EH (cell line): ENCODE measurements at places on chromosomes 5 and 9.

- no peak for DNase-seq
Measured at GRCh38 chr5:124330595-124331220, 415.7 kb downstream of the ZNF608 start.

DNA sequence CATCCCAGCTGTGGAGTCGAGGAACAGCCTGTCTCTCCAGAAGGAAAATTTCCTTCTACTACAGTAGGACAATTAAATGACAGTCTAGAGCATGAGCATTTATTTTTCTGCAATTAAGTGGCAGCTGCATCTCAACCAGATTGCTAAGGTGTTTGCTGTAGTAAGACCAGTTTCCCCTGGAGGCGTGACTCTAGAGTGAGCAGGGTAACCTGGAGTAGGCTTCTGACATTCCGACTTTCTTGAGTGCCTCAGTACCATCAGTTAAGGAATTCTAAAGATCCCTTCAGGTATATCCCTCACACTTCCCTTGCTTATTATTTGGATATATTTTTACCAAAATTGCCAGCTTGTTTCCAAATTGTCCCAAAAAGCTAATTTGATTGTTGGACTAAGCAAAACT lies 59.2 kb upstream of the IRX2 start:
- DNase-seq: no peak

- no peak for DNase-seq
Measured at GRCh38 chr9:14906644-14907359, 3.4 kb downstream of the FREM1 start.

GRCh38 chr5:154237376-154237743 lies 46.8 kb downstream of the GALNT10 start:
- no peak for DNase-seq

DNA sequence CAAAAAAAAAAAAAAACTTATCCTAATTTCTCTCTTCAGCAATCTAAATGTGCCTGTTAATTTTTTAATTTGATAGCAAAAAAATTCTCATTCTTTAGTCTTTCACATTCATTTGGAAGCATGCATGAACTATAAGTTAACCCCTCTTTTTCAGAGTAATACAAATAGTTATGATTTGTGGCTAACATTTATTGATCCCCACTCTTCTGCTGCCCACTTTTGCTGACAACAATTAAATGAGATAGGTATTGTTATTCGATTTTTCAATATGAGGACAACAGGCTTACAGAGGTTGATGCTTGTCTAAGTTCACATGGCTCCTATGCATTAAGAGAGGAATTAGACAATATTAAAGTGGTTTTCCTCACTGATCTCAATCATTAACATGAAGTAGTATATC lies 2.9 kb upstream of the NR3C1 start:
- DNase-seq: no peak

- DNase-seq: peak; percentile 50
Measured at GRCh38 chr9:113503613-113504211, 40.2 kb downstream of the RGS3 start.

GRCh38 chr9:130429831-130430230 lies 14.9 kb upstream of the ASS1 start:
- DNase-seq: no peak

DNA sequence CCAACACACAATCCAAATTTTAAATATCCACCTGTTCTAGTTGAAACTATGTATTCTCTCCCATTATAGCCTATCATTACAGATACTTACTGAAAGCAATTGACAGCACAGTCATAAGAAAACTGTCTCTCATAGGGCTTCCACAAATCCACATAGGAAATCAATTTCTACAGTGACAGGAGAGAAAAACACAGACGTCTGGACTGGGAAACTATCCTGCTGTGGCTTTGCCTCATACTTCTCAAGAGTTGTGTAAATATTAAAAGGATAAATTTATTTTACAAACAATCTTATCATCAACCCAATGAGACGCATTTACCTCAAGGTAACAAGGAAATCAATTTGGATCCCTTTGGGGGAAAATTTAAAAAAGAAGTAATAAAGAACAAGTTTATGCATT lies 517.5 kb downstream of the EFNA5 start:
- DNase-seq: no peak

GRCh38 chr5:149895416-149896345 lies 48.9 kb downstream of the PDE6A start:
- DNase-seq: peak; percentile 28

- DNase-seq: no peak
Measured at GRCh38 chr9:88577256-88578120, 42.5 kb downstream of the NXNL2 start.

DNA sequence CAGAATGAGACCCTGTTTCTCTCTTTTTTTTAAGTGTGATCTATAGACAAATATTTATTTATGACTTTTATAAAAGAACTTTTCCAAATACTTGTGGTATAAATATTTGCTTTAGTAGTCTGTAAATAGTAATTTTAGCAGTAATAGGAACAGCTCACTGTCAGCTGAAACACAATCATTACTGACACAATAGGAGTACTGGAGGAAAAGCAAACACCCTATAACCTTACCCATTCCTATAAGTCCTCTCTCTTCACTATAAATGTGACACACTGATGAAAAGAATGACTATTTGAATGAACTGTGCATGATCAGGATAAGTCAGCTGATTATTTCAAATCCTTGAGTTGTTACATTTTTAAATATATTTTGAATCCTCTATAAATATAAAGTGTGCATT lies 72.4 kb downstream of the CDH12 start:
- no peak for DNase-seq

DNA sequence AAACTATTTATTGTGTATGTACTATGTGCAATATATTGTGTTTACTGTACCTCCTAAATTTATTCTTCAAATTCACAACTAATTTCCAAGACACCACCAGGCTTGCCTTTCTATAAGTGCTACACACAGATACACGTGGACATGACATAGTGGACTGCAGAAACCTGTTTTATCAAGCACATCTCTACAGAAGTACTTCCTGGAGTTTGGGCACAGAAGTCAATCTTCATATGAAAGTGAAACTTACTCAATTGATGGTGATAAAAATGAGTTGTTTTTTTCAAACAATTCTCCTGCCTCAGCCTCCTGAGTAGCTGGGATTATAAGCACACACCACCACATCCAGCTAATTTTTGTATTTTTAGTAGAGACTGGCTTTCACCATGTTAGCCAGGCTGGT lies 57.6 kb downstream of the NLN start:
- DNase-seq: no peak

DNA sequence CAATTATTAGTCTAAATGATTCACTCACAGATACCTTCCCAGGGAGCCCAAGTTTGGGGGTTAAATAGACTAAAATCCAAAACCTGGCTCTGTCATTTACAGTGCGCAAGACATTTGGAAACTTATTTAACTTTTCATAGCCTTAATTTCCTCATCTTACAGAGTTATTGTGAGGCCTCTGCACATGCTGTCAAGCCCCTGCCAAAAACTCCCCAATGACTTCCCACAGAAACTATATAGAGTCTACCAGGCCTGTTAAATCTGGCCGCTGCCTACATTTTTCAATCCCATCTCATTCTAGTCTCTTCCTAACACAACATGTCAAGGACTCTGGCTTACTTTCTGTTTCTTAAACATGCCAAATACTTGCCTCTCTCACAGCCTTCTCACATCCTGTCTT lies 412.5 kb downstream of the ELAVL2 start:
- no peak for DNase-seq

- DNase-seq: peak; percentile 84
Measured at GRCh38 chr9:37415011-37415719, 7.3 kb upstream of the GRHPR start.

- DNase-seq: no peak
Measured at GRCh38 chr5:168408561-168409305, 77.5 kb upstream of the RARS1 start.

DNA sequence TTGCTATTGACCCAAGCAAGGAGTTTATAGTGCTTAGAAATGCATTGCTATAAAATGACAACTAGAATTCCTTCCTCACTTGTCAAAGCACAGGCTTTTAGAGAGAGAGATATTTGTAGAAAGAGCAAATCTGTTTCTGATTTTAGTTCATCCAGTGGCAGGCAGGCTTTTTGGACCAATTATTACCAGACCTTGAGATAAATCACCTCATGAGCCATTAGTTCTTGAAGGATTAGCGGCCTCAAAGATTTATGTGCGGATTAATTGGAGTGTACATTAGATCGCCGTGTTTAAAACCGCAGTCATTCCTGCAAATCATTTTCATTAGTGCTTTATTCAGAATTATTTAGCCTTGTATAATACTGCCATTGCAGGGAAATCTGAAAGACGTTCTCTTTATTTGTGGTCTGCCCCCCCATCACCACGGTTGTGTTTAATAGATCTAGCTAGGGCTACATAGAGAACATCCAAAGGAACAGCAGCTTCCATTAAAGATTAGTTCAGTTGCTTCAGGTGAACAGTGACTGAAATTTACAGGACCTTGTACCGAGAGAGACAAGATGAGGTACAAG lies 28.8 kb upstream of the TJP2 start:
- DNase-seq: peak; percentile 87

GRCh38 chr5:80068775-80069174 lies 33.6 kb downstream of the THBS4 start:
- no peak for DNase-seq

GRCh38 chr9:117302487-117302886 lies 112.4 kb downstream of the ASTN2 start:
- no peak for DNase-seq

- no peak for DNase-seq
Measured at GRCh38 chr5:43582082-43583005, 20.6 kb upstream of the NNT start.

GRCh38 chr5:73442231-73442811 lies 6.3 kb downstream of the FOXD1 start:
- no peak for DNase-seq

GRCh38 chr9:34096751-34097150 lies 29.7 kb downstream of the DCAF12 start:
- DNase-seq: no peak

- no peak for DNase-seq
Measured at GRCh38 chr5:73532195-73532594, 33.2 kb downstream of the ANKRA2 start.

DNA sequence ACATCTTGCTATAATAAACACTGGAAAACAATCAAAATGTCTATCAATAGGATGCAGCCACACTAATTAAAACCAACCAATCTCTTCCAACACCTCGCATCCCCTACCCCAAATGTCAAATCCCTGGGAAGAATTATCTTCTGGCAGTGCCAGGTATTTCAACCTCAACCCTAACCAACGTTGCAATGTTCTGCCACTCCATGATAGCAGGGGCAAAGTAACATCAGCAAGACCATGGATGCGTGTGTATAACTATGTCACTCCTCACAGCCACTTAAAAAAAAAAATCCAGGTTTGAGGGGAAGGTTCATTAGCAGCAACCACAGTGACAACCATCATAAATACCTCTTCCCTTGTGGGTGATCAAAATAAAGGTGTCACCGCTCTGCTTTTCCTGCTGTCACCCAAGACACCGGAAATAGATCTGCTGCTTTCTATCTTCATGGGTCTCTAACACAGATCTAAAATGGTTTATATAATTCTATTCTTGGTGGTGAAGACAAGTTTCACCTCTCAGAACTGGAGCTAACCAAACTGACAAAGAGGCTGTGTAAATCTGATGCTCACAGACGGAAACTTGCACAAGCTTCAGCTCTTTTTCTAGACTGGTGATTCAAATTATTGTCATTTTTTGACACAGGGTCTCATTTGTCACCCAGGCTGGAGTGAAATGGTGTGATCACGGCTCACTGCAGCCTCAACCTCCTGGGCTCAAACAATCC lies 9.9 kb downstream of the HSPA9 start:
- DNase-seq: no peak

DNA sequence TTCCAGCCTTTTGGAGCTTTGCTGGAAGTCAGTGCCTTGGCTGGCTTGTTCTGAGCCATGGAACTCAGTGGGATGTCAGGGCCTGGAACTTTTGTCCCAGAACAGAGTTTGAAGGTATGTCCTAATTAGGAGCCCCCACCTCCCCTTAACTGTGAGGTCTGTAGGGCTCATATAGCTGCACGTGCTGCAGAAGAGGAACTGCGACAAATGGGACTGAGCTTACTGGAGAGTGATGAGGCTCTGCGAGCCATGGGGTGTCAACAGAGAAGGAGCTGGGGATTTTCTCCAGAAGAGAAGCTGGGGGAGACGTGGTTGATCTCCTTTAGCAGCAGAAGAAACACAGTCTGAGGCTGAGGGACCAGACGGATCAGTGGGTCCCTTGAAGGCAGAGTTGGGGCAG lies 10.9 kb downstream of the TMEM8B start:
- no peak for DNase-seq

- DNase-seq: peak; percentile 61
Measured at GRCh38 chr5:151264113-151264512, 11.1 kb downstream of the GM2A start.
